ENCODE measurements at places on chromosomes 3 and 15.

GRCh38 chr3:62065985-62066693 lies 307.2 kb downstream of the FEZF2 start:
- DNase-seq = peak; percentile 32

GRCh38 chr15:25705433-25706115 lies 157.6 kb downstream of the ATP10A start:
- no peak for DNase-seq

DNA sequence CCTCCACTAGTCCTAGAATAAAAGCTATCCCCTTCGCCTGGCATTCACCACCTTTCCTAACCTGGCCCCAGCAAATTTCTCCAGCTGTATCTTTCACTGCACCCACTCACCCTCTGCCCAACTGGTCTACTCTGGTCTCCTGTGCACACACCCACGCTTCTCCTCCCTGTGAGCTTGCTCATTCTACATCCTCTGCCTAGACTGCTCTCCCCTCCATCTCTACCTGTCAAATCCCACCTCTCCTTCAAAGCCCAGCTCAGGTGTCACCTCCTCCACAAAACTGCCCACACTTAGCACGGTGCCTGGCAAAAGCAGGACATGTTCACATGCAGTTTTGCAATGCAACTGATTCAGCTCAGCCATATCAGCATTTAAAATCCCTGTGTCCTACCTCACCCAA lies 45.8 kb upstream of the NTRK3 start:
- no peak for DNase-seq

GRCh38 chr3:18288243-18288642 lies 136.9 kb downstream of the SATB1 start:
- no peak for DNase-seq

- no peak for DNase-seq
Observed at GRCh38 chr3:188686324-188686723, 485.4 kb upstream of the TPRG1 start.

All from choroid plexus epithelial cell (primary cell).